GM12892 (cell line): ENCODE measurements at places on chromosomes 2 and 18.

- no peak for DNase-seq
Measured at GRCh38 chr2:67798541-67799160, 264.2 kb downstream of the C1D start.

DNA sequence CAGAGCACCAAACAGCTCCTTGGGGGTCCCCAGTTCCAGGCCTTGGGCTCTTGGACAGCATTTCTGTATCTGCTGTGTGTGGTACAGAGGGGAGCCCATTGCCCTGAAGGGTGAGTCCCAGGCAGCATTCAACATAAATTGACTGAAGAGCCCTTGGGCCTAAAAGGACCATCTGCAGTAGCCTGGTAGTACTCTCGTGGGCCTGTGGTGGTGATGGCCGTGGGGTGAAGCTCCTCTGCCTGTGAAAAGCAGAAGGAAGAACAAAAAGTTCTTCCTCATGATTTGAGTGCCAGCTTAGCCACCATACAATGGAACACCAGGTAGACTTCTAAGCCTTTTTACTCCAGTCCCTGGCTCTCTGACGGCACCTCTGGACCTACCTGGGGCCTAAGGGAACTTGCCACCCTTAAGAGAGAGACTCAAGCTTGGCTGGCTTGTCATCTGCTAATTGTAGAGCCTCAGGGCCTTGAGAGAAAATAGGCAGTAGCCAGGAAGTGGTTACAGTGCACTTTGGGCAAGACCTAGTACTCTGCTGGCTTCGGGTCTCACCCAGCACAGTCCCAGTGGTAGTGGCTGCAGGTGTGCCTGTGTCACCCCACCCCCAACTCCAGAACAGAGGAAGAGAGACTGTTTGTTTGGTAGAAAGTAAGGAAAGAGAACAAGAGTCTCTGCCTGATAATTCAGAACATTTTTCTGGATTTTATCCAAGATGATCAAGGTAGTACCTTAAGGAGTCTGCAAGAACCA, 84.6 kb upstream of the CERS6 start:
- no peak for DNase-seq

DNA sequence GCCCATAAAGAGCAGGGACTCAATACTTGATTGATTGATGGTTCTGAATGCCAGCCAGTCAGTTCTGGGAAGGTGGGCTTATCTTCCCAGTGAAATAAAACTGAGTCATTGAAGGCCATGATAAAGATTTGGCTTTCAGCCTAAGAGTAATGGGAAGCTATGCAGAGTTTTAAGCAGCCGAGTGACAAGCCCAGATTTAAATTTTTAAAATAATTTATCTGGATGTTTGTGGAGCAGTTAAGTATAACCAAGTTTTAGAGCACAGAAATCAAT, 122.8 kb downstream of the RAPGEF4 start:
- DNase-seq: no peak

- no peak for DNase-seq
Measured at GRCh38 chr2:236582968-236583367, 13.3 kb downstream of the ACKR3 start.

- no peak for DNase-seq
Measured at GRCh38 chr2:134819334-134819733, 19.1 kb upstream of the ACMSD start.

GRCh38 chr2:200428961-200429665, 80.8 kb downstream of the KCTD18 start:
- DNase-seq: no peak

- DNase-seq: no peak
Measured at GRCh38 chr2:68237976-68238580, 14.3 kb downstream of the PPP3R1 start.

GRCh38 chr18:38902796-38903195, 1337.2 kb upstream of the CELF4 start:
- no peak for DNase-seq

- no peak for DNase-seq
Measured at GRCh38 chr2:135949451-135950234, 35.8 kb downstream of the DARS1 start.

DNA sequence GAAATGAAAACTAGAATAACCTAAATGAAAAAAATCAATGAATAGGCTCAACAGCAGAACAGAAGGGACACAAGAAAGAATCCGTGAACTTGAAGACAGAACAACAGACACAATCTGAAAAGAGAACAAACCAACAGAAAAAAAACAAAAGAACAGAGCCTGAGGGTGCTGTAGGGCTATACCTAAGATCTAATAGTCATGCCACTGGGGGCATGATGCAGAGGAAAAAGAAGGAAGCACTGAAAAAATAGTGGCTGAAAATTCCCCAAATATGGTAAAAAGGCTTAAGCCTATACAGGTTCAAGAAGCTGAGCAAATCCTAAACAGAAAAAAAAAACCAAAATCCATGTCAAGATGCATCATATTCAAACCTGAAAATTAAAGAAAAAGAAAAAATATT, 50.3 kb downstream of the KANSL3 start:
- DNase-seq: no peak

DNA sequence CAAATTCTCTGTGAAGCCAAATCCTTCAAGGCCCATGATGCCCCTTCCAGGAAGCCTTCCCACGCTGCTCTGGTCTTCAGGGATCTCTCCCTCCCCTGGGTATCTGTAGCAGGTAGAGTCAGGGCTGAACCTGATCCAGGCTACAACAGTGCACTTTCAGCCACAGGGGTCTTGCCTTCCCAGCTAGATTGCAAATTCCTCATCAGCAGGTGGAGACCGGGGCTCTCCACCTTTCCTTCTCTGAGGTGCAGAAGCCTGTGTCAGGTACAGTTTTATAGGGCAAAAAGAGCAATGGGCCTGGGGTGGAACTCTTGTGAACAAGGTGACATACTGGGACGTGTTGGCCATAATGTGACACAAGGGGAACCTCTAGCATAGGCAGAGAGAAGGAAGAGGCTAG, 312.9 kb downstream of the MYCN start:
- no peak for DNase-seq

DNA sequence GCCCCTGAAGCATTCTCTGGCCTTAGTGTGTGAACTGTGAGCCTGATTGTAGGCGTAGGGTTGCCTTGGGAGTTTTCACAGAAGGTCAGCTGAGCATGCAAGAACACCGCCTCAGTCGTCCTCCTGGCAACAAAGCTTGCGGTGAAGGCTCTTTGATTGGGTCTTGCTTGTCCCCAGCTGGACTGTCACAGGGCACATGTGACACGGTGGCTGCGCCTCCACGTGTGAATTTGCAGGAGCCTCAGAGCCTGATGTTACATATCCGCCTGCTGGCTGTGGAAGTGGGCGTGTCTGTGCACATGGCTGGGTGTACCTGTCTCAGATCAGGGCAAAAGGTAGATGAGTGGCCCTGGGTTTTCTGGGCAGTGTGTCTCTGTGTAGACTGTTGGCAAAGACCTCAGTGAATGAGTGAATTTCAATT, 228.7 kb downstream of the HAUS1 start:
- DNase-seq: no peak

- DNase-seq: no peak
Measured at GRCh38 chr18:11081009-11081532, 68.3 kb downstream of the PIEZO2 start.

GRCh38 chr2:196925051-196925767, 1.3 kb downstream of the PGAP1 start:
- DNase-seq: no peak

- DNase-seq: no peak
Measured at GRCh38 chr2:41495050-41495449, 552.8 kb upstream of the PKDCC start.

DNA sequence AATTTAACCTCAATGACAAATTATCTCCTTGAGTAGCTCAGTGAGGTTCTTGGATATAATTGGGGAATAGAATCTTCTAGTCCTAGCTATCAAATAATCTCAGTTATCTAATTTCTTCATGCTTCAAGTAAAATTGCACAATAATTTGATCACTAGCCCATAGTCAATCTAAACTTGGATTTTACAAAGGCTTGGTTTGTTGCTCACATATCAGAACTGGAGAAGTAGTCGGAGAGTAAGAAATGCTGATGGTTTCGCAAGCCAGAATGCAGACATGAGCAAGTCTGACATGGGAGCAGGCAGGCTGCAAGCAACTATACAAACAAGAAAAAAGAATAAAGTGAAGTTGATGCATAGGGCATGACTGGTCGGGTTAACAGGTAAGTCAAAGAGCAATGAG, 11.7 kb upstream of the PDE11A start:
- DNase-seq: no peak

- no peak for DNase-seq
Measured at GRCh38 chr2:128260239-128261138, 58.2 kb downstream of the HS6ST1 start.

DNA sequence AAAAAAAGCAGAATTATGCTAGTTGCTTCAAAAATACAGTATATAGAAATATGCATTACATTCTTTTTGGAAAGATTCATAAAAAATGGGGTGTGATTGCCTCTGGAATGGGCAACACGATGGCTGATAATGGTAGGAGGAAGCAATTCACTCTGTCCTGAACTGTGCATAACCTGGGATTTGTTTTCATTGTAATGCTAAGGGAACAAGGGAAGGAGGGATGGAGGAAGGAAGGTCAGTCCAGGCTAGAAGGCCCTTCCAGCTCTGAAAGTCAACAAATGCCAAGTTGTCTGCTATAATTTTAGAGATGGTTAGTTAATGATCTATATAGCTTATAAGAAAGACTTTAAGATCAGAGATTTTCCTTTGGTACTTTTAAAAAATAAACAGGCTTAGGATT, 40.8 kb downstream of the BUB1 start:
- no peak for DNase-seq

DNA sequence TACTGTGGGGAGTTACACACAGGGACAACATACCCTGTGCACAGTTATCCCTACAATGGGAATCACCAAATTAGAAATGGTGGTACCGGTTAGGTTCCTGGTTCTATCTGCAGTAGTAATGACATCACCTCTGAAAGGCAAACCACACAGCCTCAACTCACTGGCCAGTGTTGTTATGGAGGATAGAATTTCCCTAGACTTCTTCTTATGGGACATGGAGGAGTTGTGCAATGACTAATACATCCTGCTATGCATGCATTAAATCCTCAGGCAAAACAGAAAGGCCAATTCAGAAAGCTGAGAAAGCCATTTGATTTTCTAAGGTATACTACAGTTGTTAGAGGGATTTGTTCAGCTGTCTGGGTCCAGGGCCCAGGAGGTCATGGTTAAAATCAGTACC, 439.3 kb downstream of the TMX3 start:
- DNase-seq: no peak

- no peak for DNase-seq
Measured at GRCh38 chr2:19086231-19086651, 272.2 kb downstream of the OSR1 start.

DNA sequence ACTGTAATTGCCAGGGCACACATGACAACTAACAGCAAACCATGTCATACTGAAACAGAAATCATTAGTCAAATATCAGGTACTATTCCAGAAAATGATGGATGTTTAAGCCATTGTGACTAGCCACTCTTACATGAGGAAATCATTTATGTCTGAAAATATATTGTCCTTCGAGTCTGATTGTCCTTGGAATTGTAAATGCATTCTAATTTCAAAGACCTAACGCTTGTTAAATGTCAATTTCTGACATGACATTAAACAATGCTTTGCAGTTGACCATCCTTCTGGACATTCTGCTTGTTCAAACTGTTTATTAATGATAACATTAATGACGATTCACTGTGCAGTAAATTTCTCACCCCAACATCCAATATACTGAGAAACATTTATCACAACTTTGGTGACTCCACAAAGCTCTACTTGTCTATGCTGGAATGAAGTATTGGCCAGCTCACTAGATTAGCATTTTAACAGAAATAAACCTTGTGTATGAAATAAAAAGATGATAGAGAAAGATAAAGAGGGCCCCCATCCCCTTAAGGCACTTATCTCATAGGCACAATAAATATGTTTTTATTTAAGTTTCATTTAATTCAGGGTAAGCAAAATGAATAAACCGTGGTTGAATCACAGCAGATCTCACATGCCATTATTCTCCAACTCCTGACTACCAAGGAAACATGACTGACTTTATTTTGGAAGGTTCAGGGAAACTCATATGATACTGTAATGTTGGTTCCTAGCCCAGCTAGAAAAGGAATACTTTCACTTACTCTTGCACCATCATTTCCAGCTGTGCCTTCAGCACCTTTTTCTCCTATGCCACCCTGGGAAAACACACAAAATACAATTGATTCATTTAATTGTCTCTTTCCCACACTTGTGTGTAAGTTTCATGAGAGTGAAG, 82.3 kb downstream of the COL3A1 start:
- no peak for DNase-seq

- no peak for DNase-seq
Measured at GRCh38 chr2:108355906-108356734, 21.6 kb upstream of the SULT1C4 start.

- no peak for DNase-seq
Measured at GRCh38 chr2:24253303-24253919, 78.6 kb downstream of the FAM228A start.
